ENCODE measurements at places on chromosomes 7 and 10. TPM values are rescaled to one million over a fixed set of nuclear protein-coding genes. Genes with fewer than 3 reads are reported as not detected.

Gene OR2F1
- not detected for total RNA-seq

DNA sequence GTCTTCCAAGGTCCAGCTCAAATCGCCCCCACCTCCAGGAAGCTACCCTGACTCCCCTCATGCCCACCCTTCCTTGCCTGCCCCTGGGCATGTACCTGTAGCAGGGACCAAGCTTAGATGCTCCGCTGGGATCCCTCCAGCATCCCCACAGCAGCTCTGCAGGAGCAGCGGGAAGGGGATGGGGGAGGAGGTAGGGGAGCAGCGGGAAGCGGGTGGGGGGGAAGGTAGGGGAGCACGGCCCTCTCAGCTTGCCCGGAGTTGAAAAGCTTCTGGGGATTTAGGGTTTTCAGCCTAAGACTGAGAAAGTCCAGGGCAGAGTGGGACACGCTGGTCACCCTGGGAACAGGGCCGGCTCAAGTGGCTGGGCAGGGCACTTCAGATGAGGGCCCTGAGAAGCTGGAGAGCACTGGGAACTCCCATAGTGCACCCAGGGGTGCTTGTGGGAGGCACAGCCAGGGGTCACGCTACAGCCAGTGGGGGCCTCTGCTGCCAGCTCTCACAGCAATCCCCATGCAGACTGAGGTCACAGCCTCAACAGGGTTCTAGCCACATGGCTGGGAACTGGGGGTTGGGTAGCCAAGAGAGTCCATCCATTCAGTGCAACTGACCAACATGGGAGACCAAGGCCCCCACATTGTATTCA lies 13.4 kb downstream of the WDR86 start:
- DNase-seq = no peak

DNA sequence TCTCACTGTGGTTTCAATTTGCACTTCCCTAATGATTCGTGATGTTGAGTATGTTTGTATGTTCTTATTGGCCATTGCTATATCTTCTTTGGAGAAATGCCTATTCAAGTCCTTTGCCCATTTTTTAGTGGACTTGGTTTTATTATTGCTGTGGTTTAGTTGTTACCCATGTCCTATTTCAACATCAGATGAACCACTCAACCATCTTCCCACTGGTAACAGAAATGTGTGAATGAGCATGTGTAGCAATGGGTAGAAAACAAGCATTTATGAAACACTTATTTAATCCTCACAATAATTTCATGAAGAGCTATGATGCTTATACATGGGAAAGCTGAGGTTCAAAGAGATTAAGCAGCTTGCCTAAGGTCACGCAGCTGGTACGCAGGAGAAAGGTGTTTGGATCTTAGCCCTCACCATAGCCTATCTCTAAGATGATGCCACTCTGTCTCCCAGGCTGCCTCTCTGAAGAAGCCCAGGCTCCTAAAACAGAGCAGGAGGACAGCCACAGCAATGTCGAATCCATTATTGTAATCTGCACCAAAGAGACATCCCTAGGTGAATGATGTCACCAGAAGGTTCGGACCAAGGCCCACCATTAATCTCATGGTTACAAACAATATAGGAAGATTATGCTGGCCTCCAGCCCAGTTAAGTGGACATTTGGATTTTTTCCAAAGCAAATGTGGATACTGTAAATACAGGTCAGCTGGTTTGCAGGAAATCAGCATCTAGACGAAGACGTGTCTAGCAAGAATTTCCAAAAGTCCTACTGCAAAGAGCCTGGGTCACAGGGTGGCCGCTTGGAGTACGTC lies 447.6 kb upstream of the ZMIZ1 start:
- DNase-seq = no peak

DNA sequence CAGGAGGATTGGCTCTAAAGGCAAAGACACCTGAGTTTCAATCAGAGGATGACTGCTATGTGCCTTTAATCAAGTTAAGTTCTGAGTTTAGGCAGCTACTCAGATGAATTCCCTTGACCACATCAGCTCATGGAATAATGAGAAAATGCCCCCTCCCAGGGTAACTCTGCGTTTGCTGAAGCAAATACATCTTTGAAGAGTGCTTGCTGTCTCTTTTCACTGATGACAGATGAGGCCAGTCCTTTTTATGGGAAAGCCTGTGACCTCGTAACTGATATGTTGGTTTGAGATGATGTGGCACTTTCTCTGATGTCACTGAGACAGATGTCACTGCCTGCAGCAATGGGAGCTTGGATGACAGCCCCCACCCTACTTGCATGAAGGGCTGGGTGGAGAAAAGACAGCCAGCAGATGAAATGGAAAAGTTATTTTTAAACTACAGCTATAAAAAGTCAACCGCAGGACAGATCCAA lies 43.7 kb upstream of the DGKI start:
- no peak for DNase-seq

Gene HOXA6
- not detected for total RNA-seq

Gene MBL2
- total RNA-seq = not detected

GRCh38 chr10:132196178-132197113 lies 9.7 kb downstream of the DPYSL4 start:
- no peak for DNase-seq

- no peak for DNase-seq
Observed at GRCh38 chr10:35349389-35349915, 13.1 kb downstream of the CCNY start.

Gene GHRHR
- total RNA-seq = not detected

Gene ENTPD7
- total RNA-seq = 2.9 TPM

Data from naive thymus-derived CD8-positive, alpha-beta T cell (primary cell).